ENCODE measurements at places on chromosomes 13 and 19.

- no peak for DNase-seq
- no peaks in the 10 kb centered on the region for H3K36me3 ChIP-seq
- peaks cover 30% of the 10 kb centered on the region for H3K27me3 ChIP-seq
- H3K27ac ChIP-seq: no peak overlapping the region
- no peaks in the 10 kb centered on the region for H3K4me1 ChIP-seq
These were observed 73.2 kb upstream of the MCF2L start for GRCh38 chr13:112895521-112896465.

GRCh38 chr13:114112231-114112825 is 20.1 kb downstream of the RASA3 start:
- H3K4me3 ChIP-seq: no peak overlapping the region
- peaks cover 44% of the 10 kb centered on the region for H3K4me1 ChIP-seq
- DNase-seq: no peak
- H3K36me3 ChIP-seq: peaks cover 11% of the 10 kb centered on the region
- peak overlapping the region; percentile 73 for H3K27ac ChIP-seq

- H3K36me3 ChIP-seq: no peaks in the 10 kb centered on the region
- no peak overlapping the region for H3K4me3 ChIP-seq
These were observed 202.4 kb downstream of the RFC3 start for GRCh38 chr13:34020388-34020787.

- H3K27ac ChIP-seq: peak overlapping the region; percentile 78
- H3K4me3 ChIP-seq: peak overlapping the region; percentile 79
- H3K4me1 ChIP-seq: peaks cover 4% of the 10 kb centered on the region
- peaks cover 17% of the 10 kb centered on the region for H3K27me3 ChIP-seq
These were observed 2.6 kb upstream of the SPACA6 start for GRCh38 chr19:51690454-51691073.

DNA sequence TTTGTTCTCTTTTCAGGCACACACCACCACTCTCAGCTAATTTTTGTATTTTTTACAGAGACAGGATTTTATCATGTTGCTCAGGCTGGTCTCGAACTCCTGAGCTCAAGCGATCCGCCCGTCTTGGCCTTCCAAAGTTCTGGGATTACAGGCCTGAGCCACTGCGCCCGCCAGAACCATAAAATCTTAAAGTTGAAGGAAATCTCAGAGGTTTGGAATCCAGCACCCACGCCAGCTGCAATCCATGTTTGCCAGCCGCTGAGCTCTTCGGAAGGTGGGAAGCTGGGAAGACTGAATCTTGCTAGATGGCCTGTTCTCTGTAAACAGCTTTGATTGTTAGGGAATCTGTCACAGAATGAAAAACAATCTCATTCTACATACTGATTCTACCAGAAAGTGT is 38.5 kb downstream of the SPATA13 start:
- no peak overlapping the region for H3K27ac ChIP-seq
- H3K4me3 ChIP-seq: no peak overlapping the region
- peaks cover 7% of the 10 kb centered on the region for H3K36me3 ChIP-seq
- H3K4me1 ChIP-seq: peaks cover 13% of the 10 kb centered on the region
- DNase-seq: no peak

GRCh38 chr13:39577838-39578491 is 25.0 kb downstream of the LHFPL6 start:
- H3K36me3 ChIP-seq: no peaks in the 10 kb centered on the region
- peaks cover 7% of the 10 kb centered on the region for H3K27me3 ChIP-seq
- no peak for DNase-seq

- H3K4me1 ChIP-seq: no peaks in the 10 kb centered on the region
- no peak overlapping the region for H3K4me3 ChIP-seq
- DNase-seq: no peak
- H3K36me3 ChIP-seq: no peaks in the 10 kb centered on the region
- H3K27ac ChIP-seq: no peak overlapping the region
- H3K27me3 ChIP-seq: peaks cover 8% of the 10 kb centered on the region
These were observed 9.5 kb downstream of the STOML3 start for GRCh38 chr13:38981096-38981495.

Data from activated naive CD8-positive, alpha-beta T cell treated with anti-CD3 and anti-CD28 coated beads, Interleukin-2, amount 10 ng/mL, durations not matched to agents 7 days and 5 days (primary cell).